ENCODE measurements at places on chromosomes 1 and 21. TPM values are rescaled to one million over a fixed set of nuclear protein-coding genes. Genes with fewer than 3 reads are reported as not detected.

Gene ADGRL4
- total RNA-seq, result not detected

- peaks cover 33% of the 10 kb centered on the region for H3K27me3 ChIP-seq
- no peaks in the 10 kb centered on the region for H3K36me3 ChIP-seq
- no peaks in the 10 kb centered on the region for H3K4me1 ChIP-seq
- DNase-seq, result no peak
- H3K4me3 ChIP-seq, result no peak overlapping the region
Measured at GRCh38 chr1:168939110-168939946, 167.2 kb upstream of the ATP1B1 start.

GRCh38 chr1:87141556-87141955 lies 187.1 kb upstream of the LMO4 start:
- H3K27ac ChIP-seq, result no peak overlapping the region
- no peak overlapping the region for H3K4me3 ChIP-seq
- peaks cover 22% of the 10 kb centered on the region for H3K27me3 ChIP-seq
- DNase-seq, result no peak
- H3K4me1 ChIP-seq, result no peaks in the 10 kb centered on the region
- no peaks in the 10 kb centered on the region for H3K36me3 ChIP-seq

GRCh38 chr1:48495166-48495565 lies 23.2 kb upstream of the SPATA6 start:
- no peak overlapping the region for H3K4me3 ChIP-seq
- H3K4me1 ChIP-seq, result peaks cover 2% of the 10 kb centered on the region
- H3K27ac ChIP-seq, result no peak overlapping the region
- no peaks in the 10 kb centered on the region for H3K27me3 ChIP-seq
- no peaks in the 10 kb centered on the region for H3K36me3 ChIP-seq

- H3K27me3 ChIP-seq, result no peaks in the 10 kb centered on the region
- H3K4me1 ChIP-seq, result peaks cover 22% of the 10 kb centered on the region
- H3K4me3 ChIP-seq, result peak overlapping the region; percentile 61
- DNase-seq, result no peak
Measured at GRCh38 chr1:228101614-228101993, 1.5 kb downstream of the C1orf35 start.
